ENCODE measurements at places on chromosomes 6 and 20.

GRCh38 chr20:18225632-18226031 is 62.7 kb upstream of the ZNF133 start:
- no peak for DNase-seq

GRCh38 chr6:36499918-36500317 is 47.4 kb downstream of the STK38 start:
- DNase-seq: no peak

DNA sequence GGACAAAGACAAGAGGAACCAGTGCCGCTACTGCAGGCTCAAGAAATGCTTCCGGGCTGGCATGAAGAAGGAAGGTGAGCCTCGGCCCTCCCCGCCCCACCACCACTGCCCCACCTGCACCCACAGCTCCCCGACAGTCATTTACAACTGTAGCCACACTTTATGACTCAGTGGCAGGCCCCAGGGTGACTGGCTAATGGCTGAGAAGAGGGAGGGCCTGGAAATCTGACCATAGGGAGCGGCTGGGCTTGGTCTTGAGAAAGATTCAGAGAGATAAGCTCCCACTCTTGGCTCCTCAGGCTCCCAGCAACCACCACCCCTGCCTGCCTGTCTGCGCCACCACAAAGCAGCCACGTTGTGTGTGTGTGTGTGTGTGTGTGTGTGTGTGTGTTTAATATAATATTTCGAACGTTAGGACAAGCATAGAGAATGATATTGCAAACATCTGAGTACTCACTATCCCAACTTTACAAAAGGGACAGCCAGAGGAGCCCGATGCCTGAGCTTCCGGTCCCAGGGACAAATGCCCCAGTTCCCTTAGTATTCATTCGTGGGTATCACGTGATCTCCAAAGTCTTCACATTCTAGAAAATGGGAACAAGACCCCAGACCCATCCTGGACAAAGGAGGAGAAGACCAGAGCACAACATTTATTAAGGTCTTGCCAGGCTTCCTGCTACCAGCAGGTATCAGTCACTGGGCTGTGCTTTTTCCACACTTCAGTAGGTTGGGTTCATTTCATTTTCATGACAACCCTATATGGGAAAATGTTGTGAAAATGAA is 52.1 kb downstream of the HNF4A start:
- no peak for DNase-seq

DNA sequence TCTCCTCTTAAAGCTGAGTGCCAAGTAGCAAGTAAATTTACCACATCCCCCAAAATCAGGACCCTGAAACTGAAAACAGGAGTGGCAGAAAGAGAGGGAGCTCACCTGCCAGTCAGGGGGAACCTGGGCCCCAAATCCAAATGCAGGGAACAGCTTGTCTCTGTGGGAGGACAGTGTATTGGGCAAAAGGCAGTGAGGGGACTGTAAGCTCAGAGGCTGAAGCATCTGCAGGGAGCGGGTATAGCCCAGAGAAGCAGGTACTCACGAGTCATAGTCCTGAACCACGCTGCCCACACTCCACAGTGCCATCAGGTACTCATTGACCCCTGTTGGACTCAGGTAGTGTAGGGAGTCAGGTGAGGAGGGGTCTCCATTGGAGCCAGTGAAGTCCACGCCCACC is 15.0 kb downstream of the SPAG4 start:
- no peak for DNase-seq

DNA sequence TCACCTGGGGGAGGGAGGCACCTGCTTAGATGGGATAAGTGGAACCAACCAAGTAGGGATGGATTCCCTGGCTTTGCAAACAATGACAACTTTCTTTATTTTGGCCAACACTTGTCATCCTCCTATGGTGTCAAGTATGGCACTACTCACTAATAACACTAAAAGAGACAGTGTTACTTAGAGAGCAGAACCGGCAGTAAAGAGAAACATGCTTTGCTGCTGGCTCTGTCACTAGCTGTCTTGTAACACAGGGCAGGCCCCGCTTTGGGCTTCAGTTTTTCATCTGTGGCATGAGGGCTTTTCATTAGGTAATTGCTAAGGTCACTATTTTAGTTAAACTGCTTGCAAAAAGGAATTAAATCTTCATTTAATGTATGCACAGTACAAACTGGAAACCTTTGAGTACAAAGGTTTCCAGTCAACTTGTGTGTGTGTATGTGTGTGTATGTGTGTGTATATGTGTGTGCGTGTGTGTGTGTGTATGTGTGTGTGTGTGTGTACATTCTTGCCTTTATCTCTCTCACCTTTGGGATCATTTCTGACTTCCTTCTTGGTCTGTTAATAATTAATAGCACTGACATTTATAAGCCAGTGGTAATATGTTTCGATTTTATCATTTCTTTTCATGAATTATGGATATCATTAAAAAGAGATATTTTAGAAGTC is 64.7 kb downstream of the BTBD3 start:
- no peak for DNase-seq

- DNase-seq: no peak
Measured at GRCh38 chr6:35511562-35511941, 1.1 kb downstream of the TULP1 start.

DNA sequence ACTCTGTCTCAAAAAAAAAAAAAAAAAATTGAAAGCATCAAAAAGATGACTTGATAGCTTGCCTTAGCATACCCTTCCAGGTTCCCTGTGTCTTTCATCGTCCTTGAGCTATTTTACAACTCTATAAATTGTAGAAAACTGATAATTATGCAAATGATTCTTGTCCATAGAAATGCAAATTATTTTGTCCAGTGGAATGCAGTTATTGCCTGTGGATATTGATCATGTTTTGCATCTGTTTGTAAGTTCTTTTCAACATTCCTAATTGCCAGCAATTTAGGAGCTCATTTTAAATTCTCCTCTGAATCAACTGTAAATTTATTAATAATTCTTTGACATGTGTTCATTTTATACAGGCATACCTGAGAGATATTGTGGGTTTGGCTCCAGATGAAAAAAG is 7.1 kb upstream of the ATP9A start:
- DNase-seq: no peak

DNA sequence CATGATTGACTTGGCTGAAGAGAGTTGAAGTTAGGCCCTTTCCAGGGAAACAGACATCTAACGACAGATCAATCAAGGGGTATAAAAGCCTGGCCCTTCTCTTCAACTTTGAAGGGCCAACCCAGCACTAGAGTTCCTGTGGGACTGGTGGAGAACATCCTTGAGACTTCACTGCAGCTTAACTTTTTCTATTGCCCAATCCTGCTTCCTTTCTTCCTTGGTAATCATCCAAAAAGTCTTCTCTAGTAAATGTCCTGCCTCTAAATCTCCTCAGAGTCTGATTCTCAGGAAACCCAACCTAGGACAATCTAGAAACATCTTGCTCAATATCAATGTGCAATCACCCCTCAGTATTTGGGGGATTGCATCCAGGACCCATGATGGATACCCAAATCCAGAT is 1.9 kb downstream of the MKKS start:
- DNase-seq: no peak

DNA sequence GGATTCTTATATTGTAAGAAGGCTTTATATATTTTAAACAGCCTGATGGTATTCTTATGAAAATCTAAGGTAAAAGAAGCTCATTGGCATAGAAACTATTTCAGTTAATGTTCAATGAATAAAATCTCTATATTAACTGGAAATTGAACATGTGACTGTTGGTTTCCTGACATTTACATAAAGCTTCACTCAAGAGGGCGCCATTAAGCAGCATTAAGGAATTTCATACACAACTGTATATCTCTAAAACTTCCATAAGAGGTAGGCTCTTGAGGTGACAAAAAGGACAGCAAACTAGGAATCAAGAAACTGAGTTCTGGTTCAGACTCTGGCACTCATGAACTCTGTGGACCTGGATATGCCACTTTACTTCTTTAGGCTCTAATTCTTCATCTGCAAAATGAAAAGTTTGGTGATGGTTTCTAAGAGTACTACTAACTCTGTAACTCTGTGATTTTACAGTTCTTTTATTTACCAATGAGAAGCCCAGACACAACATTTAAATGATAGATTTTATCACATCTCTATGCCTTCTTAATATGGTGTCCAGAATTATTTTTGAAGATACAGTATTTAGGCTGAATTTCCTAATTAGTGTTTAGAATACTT is 147.5 kb downstream of the FLRT3 start:
- DNase-seq: peak; percentile 3

GRCh38 chr20:11646359-11646758 is 271.3 kb upstream of the BTBD3 start:
- no peak for DNase-seq

GRCh38 chr20:20594171-20594530 is 118.3 kb downstream of the RALGAPA2 start:
- peak; percentile 56 for DNase-seq

- no peak for DNase-seq
Measured at GRCh38 chr6:4451081-4451480, 315.7 kb upstream of the ECI2 start.

DNA sequence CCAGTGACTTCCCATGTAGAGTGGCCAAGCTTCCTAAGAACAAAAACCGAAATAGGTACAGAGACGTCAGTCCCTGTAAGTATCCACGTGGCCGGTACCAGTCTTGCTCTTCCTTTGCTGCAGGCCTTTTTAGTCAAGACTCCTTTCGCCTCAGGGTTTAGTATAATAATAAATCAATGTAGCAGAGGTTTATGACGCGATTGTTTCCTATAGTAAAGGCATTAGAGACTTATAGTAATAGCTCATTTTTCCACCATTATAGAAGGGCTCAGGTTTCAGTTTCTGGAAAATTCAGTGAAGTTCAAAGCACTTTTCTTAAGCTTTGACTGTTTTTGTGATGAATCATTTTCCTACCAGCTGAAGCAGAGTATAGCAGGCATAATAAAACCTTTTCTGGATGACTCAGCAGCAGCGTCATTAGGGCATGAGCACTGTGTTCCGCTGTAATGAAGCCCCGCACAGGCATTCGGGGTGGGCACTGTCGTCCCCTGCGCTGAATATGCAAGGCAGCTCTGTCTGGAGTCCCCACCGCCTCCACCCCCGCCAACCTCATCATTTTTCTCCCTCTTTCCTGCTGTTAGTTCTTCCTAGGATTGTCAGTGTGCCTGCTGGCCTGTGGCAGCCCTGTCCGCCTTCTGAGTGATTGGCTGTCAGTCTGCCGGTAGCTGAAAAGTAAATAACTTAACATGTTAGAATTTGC is 51.3 kb downstream of the PTPN1 start:
- DNase-seq: no peak

DNA sequence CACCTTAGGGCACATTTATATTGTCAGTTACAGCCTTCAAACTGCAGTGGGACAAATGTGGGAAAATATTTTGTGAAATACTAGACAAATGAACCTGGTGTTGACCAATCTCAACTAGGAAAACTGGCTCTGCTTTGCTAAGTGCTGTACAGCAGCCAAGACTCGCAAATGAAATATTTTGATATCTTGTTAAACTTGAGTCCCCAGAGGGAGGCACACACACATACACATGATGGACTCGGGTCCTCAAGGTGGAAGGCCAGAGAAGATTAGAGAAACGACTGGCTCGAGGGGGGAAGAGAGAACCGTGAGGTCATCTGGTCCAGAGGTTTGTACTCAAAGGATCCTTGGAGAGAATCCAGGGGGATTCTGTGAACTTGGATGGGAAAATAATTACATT is 67.3 kb upstream of the JAG1 start:
- no peak for DNase-seq

DNA sequence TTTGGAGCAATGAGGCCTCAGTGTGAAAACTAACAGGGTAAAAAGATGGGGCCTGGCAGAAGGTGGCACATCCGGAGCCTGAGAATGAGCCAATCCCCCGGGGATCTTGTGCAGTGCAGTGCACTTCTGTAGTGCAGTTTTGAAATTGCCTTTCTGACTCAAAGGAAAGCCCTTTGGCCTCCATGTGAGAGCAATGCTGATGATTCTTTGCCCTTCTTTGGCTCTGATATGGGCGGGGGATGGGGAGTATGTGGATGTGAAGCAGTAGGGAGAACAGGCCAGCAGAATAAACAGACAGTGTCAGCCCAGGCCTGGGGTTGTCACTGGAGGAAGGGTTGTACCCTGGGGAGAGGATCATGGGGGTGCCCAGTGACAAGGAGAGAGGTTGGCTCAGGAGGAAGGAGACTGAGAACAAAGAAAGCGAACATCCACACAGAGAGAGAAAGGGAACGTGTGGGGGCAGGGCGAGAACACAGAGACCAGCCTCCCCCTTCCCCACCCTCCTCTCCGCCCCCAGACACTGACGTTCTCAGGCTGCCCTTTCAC is 351.2 kb downstream of the CDC5L start:
- no peak for DNase-seq

GRCh38 chr6:1088492-1089001 is 223.4 kb upstream of the FOXQ1 start:
- DNase-seq: no peak

GRCh38 chr20:35912881-35913280 is 41.4 kb downstream of the SCAND1 start:
- DNase-seq: no peak

DNA sequence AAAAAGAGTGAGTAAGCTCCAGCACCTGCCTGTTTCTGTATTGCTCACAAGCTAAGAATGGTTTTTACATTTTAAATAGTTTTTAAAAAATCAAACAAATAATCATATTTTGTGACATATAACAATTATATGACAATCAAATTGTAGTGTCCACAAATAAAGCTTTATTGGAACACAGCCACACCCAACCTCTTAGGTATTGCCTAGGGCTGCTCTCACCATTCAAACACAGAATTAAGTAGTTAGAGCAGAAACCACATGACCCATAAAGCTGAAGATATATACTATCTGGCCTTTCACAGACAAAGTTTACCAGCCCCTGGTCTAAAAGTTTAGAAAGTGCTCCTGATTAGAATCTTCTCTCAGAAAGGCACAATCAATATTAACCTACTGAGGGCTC is 11.2 kb downstream of the TNFRSF21 start:
- DNase-seq: peak; percentile 9

DNA sequence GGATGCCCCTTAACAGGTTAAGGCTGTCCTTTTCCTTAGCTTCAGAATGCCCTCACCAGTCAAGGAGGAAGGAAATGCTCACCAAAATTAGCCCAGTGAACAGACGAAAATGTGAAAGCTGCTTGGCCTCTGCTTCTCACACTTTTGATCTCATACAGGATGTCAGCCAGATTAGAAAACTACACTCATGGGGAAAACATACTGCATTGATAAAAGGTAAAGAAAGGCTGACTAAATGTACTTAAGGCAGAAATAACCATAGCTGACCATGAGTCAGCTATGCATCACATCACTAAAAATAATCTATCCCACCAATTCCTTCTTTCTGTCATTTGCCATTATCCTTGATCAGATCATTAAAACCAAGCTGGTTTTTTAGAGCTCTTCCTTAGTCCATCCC is 198.4 kb upstream of the TENT5A start:
- DNase-seq: no peak

DNA sequence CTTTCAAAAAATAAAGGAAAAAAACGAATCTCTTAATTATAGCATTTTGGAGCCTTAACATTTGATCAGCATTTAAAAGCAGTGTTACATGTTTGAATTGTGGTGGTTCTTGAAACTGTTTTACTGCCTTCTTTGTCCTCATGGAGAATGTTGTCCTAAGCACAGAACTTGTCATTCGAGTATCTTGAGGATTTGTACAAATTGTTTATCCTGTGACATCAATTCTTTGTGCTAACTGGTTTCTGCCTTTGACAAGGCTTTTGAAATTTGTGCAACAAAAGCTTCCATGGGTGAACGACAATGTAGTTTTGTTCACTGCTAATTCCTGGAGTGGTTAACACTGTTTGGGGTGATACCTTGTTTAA is 130.8 kb downstream of the SCAF8 start:
- no peak for DNase-seq
